ENCODE measurements at places on chromosomes 1 and 21. TPM values are rescaled to one million over a fixed set of nuclear protein-coding genes. Genes with fewer than 3 reads are reported as not detected.

DNA sequence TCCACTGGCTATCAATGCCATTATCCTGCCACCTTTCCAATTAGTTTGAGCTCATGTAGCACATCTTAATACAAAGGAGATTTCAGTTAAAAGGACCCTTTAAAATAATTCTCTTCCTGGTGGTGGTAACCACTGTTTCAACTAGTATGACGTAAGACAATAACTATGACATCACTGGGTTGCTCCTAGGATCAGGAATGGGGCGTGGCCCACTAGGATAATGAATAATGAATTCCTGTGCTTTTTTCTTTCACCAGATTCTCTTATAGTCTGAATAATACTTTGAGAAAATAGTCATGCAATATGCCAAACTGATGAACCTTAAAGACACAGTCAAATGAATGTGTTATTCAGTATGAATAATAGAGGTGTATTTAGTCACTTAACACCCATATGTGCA, 10.6 kb upstream of the KIFAP3 start:
- no peak for DNase-seq

DNA sequence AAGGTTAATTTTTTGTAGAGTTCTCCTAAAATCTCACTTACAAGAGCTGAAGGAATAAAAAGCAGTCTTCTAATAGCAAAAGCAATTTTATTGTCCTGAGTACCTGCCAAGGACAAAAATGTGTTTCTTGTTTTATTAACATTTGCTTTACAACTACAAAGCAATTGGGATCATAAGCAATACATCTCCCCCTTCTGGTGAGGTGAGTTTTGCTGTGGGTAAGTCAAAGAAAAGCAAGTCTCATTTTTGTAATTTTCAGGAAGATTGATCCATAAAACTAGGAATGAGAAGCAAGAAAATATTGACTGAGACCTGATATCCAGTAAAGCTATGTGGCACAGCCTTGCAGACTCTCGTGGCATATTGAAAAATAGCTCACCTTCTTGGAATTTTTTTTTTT, 2162.7 kb downstream of the NCAM2 start:
- DNase-seq: no peak

DNA sequence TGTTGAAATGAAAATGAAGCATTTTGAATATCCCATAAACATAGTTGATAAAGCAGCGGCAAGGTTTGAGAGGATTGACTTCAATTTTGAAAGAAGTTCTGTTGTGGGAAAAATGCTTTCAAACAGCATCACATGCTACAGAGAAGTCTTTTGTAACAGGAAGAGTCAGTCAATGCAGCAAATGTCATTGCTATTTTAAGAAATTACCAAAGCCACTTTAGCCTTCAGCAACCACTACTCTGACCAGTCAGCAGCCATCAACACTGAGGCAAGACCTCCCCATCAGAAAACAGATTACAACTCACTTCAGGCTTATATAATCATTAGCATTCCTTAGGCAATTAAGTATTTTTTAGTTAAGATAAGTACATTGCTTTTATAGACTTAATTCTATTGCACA, 33.8 kb upstream of the FCRL3 start:
- DNase-seq: no peak

The CLCA4 gene
- total RNA-seq: 0.80 TPM

- no peak for DNase-seq
These were observed 6.4 kb upstream of the TMCO2 start for GRCh38 chr1:40241362-40241761.

The PLA2G2D gene
- total RNA-seq: not detected

DNA sequence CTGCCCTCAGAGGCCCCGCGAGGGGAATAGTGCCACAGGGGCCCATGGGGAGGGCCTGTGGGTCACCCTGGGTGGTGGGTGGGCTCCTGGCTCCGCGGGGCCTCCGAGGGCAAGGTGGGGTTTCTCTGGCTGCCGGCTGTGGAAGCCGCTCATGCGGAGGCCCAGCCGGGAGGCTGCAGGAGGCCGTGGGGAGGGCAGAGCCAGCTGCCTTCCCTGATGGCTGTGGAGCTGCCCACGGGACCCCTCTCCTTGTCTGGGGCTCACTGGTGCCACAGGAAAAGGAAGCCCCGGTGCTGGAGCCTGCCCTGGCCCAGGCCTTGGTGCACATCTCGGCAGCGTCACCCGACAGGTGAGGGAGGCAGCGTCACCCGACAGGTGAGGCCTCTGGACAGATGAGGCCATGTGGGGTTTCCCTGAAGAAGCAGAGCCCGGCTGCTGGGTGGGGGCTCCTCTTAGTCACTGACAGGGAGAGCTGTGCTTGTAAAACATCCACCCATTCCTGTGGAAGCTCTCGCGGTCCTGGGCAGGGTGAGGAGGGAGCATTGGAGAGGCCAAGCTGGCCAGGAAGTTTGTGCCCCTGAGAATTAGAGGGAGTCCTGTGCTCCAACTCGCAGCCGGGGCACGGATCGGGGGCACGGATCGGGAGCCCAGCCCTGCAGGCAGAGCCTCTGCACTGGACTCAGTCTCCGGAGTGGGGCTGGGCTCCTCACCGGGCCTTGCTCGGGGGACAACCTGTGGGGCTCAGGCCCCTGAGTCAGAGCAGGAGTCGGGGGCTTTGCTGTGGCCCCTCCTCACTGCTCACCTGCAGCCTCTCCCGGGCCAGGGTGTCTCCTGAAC, 6.1 kb downstream of the MIB2 start:
- DNase-seq: no peak

The KLF17 gene
- 0.80 TPM for total RNA-seq

DNA sequence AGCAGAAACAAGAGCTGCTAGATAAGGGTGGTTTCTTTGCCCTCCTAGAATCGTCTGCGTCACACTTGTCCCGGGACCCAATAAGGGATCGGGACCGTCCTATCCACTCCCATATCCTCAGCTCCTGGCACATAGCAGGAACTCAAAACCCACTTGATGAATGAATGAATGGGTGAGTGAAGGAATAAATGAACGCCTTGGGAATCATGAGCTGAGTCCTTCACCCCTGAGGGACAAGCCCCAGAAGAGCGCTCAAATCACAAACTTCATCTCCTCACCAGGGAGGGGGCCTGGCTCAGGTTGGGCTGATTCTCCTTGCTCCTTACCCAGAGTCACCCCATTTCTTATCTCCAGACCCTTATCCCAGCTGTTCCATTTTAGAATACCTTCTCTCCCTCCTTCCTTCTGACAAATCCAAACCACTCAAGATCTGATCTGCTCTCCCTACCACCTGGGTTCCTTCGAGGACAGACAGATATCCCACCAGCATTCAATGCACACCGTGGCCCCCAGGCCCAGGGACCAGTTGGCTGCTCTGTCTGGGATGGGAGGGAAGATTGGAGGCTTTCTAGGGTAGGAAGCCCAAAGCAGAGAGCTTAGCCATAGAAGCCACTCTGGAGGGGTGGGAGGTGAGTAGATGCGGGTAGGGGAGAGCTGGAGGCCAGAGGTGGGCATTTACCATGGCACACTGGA, 643 bp upstream of the MOB3C start:
- DNase-seq: no peak

GRCh38 chr1:67937010-67937409, 103.7 kb upstream of the GNG12 start:
- DNase-seq: no peak

- DNase-seq: no peak
These were observed 100.4 kb upstream of the IRF2BP2 start for GRCh38 chr1:234710381-234710780.

DNA sequence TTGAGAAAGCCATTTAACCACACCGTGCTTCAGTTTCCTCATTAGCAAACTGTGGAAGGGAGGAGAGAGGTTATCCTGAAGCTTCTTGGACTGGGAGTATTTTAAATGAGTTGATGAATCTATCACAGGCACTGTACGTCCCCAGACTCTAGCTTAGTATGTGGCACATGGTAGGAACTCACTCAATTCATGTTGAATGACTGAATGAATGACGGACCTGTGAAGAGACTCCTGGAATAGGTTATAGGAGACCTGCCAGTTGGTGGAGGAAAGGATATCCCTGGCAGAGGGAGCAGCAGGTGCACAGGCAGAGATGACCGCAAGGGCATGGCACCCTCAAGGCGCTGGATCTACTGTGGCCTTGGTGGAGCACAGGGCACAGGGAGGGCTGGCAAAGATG, 118.5 kb downstream of the HMGB4 start:
- DNase-seq: no peak

DNA sequence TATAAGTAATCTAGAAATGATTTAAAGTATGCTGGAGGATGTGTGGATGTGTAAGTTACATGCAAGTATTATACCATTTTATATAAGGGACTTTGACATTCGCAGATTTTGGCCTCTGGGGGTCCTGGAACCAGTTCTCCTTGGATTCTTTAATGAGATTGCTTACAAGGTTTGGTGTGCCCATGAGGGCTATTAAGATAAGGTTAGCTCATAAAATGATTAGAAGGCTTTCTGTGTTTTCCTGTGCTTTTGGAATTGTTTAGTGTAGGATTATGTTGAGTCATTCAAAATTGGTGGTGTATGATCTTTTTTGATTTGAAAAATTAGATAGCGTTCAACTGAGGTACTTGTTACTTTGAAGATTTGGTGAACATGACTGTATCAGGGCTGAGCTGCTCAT, 5.6 kb downstream of the USP25 start:
- no peak for DNase-seq

GRCh38 chr1:227325156-227325555, 6.9 kb upstream of the CDC42BPA start:
- DNase-seq: no peak

GRCh38 chr1:77940921-77941570, 37.8 kb downstream of the FUBP1 start:
- DNase-seq: no peak

DNA sequence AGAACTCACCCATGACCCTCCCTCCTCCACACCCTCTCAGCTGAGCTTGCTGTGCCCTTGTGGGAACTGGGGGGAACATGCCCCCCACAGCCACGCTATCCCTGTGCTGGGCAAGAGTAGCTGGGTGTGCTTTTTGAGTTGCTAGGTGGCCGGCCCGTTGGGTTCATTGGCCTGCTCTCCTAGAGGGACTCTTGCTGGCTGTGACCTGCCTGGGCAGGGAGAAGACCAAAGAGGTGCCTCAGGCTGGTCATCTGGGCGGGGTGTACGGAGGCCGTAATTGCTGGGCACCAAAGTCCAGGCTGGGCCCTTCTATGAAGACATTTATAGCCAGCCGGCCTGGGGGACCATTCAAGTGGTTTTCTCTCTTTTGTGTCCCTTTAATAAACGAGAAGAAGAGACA, 138.3 kb upstream of the ZBTB40 start:
- no peak for DNase-seq

GRCh38 chr1:178935610-178936009, 64.7 kb upstream of the ANGPTL1 start:
- no peak for DNase-seq

- DNase-seq: no peak
These were observed 58.0 kb downstream of the SDCCAG8 start for GRCh38 chr1:243313635-243314536.

GRCh38 chr1:67013573-67013972, 40.4 kb downstream of the SLC35D1 start:
- no peak for DNase-seq

DNA sequence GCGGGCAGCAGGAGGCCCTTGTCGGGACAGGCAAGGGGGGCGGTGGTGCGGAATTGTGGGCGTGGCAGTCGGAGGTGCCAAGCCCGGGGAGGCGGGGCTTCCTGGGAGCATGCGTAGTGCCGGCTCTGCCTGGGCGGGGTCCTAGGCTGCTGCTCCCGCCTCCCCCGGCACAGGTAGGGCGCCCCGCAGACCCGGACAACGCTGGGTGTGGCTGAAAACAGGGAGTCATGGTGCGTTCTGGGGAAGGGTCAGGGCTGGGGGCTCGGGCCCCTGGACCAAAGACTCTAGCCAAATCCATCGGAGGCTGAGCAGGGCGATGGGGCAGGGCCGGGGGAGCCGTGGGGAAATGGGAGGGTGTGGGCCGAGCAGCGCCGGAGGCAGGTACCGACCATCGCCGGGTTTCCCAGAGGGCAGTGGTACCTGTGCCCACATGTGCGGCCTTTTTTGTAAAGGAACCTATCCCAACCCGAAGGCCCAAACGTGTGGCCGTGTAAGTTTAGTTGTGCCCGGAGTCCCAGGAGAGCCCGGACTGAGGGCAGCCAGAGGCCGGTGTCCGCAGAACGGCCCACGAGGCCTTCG, 231.9 kb downstream of the SDCCAG8 start:
- DNase-seq: no peak

The LCE2B gene
- not detected for total RNA-seq

The FGR gene
- total RNA-seq: 4.0 TPM

DNA sequence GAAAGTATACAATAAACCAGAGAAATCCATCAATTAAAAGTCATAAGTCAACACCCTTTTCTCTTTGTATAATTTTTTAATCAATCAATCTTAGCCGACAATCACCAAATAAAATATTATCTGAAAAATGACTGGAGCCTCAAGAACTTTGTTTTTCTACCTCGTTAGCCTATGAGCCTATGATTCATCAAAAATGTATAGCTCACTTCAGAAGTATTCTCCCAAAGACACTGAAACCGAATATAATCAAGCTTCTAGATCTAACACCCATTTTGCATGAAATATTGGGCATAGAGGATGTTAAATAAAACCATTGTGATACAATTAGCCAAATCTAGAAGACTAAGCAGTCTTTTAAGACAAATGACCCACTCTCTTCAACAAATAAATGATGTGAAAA, 17.8 kb upstream of the RSBN1 start:
- DNase-seq: no peak

DNA sequence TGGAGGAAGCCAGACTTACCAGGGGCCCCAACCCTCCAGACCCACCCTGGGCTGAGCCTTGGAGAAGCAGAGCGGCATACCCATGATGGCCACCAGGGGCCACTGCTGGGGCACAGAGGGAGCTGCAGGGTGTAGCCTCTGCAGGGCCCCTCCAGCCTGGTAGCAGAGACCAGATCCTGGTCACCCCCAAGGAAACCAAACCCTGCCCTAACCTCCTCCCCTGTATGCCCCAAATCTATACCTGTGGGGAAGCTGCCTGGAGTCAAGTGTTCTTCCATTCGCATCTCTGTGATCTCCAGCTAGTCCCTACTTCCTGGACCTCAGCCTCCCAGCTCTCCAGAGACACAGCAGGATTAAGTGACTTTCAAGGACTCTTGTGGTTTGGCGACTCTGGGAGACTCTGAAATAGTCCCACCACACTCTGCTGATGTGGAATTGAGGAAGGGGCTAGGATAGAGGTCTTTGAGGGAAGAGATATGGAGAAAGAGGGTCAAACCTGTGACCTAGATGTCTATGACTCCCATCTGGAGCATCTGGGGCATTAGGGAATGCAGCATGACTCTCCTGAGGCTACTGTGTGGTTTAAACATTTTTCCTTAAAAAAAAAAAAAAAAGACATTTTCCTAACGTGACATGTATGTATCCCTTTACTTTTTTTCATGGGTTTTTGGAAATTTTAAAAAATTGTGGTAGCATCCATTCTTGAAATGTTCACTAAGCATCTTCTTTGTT, 119.2 kb upstream of the IPO9 start:
- DNase-seq: peak; percentile 51

- no peak for DNase-seq
These were observed 283.3 kb downstream of the DUSP10 start for GRCh38 chr1:221458447-221459156.

The HTR6 gene
- not detected for total RNA-seq

DNA sequence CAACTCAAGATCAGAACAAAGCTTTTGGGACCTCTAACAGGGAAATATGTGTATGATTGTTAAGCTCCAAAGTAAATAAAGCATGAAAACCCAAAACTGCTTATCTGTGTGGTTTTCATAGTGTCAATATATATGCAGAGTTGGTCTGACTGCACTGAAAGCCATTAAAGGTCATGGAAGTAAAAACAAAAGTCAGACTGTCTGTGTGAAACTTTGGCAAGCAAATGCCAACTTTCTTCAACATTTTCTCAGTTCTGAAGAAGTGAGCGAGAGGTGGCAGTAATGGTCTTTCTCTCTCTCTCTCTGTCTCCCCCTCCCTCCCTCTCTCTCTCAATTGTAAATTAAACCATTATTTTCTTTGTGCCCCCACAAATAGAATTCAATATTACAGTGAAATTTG, 100.1 kb upstream of the S1PR1 start:
- no peak for DNase-seq

The AK5 gene
- total RNA-seq: 3.1 TPM

The SAMD11 gene
- total RNA-seq: 61.6 TPM
